ENCODE measurements at places on chromosomes 4 and X. TPM values are rescaled to one million over a fixed set of nuclear protein-coding genes. Genes with fewer than 3 reads are reported as not detected.

DNA sequence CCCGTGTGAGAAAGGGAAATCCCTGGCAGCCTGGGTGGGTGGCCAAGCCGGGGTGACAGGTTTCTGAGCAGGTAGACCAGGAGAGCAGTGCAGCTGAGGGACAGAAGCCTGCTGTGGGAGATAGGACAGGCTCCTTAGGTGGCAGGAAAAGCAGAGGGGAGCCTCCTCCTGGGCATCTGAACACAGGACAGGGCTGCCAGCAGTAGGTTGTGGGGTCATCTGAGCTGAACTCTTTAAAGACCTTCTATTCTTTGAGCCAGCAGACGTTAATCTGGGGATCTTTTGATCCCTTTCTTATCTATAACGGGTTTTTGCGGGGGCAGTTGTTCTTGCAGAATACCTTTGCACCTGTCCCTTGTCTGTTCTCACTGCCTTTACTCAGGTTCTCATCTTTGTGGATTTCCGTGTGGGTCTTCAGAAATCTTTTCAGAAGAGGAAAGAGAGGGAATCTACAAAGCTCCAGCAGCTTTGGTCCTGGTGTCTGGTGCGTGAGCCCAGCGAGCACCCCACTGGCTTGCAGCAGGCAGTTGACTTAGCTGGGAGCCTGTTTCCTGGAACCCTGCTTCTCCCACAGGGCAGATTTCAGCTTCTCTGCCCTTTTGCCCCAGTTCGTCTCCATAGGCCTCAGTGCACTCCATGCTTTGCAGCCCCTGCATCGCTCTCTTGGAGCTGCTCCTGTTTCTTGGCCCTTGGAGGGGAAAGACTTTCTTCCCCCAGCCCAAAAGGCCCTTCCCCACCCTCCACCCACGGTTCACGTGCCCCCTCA lies 35.8 kb upstream of the TADA2B start:
- DNase-seq, result no peak

- peak; percentile 1 for DNase-seq
These were observed 929.1 kb downstream of the RAB28 start for GRCh38 chr4:12555011-12555410.

DNA sequence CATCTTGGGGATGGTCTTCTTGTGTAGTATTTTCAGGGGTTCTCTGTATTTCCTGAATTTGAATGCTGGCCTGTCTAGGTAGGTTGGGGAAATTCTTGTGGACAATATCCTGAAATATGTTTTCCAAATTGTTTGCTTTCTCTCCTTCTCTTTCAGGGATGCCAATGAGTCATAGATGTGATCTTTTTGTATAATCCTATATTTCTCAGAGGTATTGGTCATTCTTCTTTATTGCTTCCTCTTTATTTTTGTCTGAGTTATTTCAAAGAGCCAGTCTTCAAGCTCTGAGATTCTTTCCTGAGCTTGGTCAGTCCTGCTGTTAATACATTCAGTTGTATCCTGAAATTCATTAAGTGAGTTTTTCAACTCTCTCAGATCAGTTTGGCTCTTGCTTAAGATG lies 73.1 kb downstream of the MAMLD1 start:
- no peak for DNase-seq

Gene ARHGAP36
- total RNA-seq, result not detected

Gene BGN
- total RNA-seq, result 2.6 TPM
